Muscle of leg (tissue), 16 donors: ENCODE measurements at places on chromosomes 2 and 18. TPM values are rescaled to one million over a fixed set of nuclear protein-coding genes. Genes with fewer than 3 reads are reported as not detected.

Gene CREG2
- polyA plus RNA-seq = 2.8 TPM

Gene CHST9
- polyA plus RNA-seq = 0.33 TPM

Gene LIPG
- 4.3 TPM for polyA plus RNA-seq

Gene GPAT2
- 7.5 TPM for polyA plus RNA-seq

Gene TGOLN2
- 54.4 TPM for polyA plus RNA-seq

Gene NT5C1B
- 0.11 TPM for polyA plus RNA-seq

Gene NGEF
- 1.6 TPM for polyA plus RNA-seq

Gene SALL3
- polyA plus RNA-seq = not detected

Gene ST6GAL2
- polyA plus RNA-seq = 4.8 TPM

Gene CFC1
- not detected for polyA plus RNA-seq

Gene SLC8A1
- polyA plus RNA-seq = 12.0 TPM

Gene PXDN
- 193 TPM for polyA plus RNA-seq

Gene UGT1A1
- polyA plus RNA-seq = not detected

Gene RASGRP3
- polyA plus RNA-seq = 33.7 TPM

Gene KCTD18
- 11.3 TPM for polyA plus RNA-seq

Gene CSRNP3
- 12.4 TPM for polyA plus RNA-seq

Gene SFXN5
- 6.5 TPM for polyA plus RNA-seq

Gene TSPYL6
- polyA plus RNA-seq = not detected

Gene ARHGEF4
- polyA plus RNA-seq = 6.1 TPM

Gene DUSP2
- 10.1 TPM for polyA plus RNA-seq

Gene VIL1
- 0.12 TPM for polyA plus RNA-seq

Gene FAP
- 103 TPM for polyA plus RNA-seq

Gene FEV
- polyA plus RNA-seq = 0.54 TPM

Gene TXNDC2
- not detected for polyA plus RNA-seq

Gene NEU4
- polyA plus RNA-seq = 8.6 TPM

Gene TTC39C
- 3.5 TPM for polyA plus RNA-seq

Gene CDH19
- 1.7 TPM for polyA plus RNA-seq

Gene GCG
- polyA plus RNA-seq = 12.2 TPM

Gene SMAD2
- 52.0 TPM for polyA plus RNA-seq

Gene NAT8
- 0.19 TPM for polyA plus RNA-seq

Gene FBXO36
- 2.5 TPM for polyA plus RNA-seq

Gene MAP2
- polyA plus RNA-seq = 7.7 TPM
